ENCODE measurements at places on chromosomes 6 and 20.

DNA sequence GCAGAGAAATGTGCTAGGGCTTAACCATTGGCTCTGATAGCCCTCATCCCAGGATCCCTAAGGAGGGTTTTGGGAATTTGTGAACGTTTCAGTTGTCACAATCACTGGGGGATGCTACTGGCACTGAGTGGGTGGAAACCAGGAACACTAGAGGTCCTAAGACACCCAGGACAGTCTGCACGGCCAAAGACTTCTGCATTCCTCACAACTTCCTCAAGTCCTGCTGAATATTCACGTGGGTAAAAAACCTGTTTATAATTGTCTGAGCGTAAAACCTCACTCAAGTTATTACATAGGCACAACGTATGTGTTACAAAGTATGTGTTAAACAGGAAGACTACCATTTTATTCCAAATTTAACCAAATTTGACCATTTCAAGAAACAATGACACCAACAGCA is 52.4 kb downstream of the GMDS start:
- no peak for DNase-seq

GRCh38 chr6:44508646-44509045 is 121.1 kb downstream of the CDC5L start:
- no peak for DNase-seq

- no peak for DNase-seq
Measured at GRCh38 chr20:63500902-63501817, 2.3 kb upstream of the EEF1A2 start.

DNA sequence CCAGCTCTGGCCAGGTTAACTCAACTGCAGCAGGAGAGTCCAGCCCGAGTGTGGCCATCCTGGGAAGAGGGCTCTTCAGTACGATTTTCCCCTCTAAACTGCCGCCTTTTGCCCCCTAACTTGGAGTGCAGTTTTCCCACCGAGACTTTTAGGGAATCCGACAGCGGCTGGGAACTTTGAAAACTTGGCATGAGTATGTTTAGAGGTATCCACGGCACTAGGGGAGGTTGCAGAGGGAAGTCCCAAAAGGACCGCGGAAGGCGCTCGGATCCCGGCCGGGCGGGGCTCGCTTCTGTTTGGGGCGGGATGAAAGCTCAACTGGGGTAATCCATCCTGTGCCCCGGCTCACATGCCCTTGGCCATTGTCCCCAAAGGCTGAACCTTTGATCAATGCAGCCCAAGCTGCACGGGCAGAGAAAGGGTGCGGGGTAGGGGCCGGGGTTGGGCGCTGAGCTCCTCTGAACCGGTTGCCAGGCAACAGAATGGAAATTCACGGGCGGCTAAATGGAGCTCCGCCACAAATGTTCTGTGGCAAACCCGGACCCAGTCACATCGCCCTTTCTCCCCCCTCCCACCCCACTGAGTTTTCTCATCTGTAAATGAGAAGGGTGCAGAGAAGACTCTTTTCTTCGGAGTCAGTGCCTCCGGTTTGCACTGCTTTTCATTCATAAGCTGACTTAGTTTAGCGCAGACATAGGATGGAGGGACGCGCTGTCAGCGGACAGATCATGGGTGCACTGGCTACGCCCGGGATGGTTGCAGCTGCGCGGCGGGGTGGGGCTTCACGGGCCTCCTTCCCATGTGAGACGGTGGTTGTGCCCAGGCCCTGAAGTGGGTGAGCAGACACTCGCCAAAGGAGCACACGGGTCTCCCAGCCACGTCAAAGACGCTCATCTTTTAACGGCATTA is 2.3 kb downstream of the BMP6 start:
- DNase-seq: no peak

DNA sequence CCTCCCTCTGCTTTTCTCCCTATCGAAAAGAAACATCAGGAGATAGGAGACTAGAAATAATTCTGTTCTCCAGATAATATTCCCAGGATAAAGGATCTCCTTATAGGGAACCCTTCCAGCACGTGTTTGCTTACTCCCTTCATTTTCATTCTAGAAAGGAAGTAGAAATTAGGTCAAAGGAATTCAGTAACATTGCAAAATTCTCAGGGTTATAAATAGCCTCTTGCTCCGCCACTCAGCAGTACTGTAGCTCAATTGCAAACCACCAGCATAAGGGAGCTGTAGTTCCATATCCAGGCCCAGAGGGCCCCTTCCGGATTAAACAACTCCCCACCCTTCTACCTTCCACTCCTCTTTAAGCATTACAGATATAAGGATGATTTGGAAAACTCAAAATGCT is 6.2 kb downstream of the ELMO2 start:
- DNase-seq: no peak

DNA sequence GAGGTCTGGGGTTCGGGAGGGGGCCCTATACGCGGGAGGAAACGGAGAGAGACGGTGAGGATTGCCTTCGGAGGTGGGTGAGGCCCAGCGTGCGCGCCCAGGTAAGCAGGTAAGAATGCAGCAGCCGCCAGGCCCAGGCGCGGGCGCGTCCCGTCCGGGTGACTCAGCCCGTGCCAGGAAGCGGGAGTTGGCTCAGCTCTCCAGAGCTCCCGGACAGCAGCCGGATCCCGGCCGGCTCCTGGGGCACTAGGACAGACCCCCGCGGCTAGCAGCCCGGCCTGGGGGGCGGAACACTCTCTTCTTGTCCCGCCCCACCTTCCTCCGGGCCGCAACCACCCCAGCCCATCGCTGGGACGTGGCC is 1.5 kb upstream of the MDFI start:
- DNase-seq: no peak

DNA sequence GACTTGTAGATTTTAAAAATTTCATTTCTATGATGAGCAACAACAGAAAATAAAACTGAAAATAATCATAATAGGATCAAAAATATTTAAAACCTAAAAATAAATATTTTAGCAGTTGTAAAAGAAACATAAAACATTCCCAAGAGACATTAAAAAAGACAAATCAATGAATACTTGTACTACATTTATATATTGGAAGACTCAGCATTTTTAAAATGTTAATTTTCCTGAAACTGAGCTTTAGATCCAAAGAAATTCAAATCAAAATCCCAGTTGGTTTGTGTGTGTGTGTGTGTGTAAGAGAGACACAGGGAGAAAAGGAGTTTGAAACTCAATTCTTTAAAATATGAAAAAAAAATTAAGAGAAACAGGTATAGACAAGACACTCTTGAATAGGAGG is 38.7 kb upstream of the DSE start:
- DNase-seq: no peak

- DNase-seq: no peak
Measured at GRCh38 chr6:139308936-139309603, 17.3 kb upstream of the TXLNB start.

DNA sequence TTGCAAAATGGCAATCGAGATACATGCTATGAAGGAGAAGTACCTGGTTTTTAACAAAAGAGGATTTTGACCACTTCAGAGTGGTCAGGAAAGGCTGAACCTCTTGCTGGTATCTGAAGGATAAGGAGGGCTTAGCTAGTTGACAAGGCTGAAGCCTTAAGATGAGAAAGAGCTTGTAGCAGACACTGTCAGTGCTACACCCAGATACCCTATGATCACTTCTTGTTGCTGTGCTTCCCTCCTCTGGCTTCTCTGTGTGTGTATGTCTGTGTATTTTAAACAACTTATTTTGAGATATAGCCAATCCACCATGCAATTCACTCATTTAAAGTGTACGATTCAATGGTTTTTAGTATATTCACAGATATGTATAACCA is 38.9 kb upstream of the TGM2 start:
- no peak for DNase-seq

DNA sequence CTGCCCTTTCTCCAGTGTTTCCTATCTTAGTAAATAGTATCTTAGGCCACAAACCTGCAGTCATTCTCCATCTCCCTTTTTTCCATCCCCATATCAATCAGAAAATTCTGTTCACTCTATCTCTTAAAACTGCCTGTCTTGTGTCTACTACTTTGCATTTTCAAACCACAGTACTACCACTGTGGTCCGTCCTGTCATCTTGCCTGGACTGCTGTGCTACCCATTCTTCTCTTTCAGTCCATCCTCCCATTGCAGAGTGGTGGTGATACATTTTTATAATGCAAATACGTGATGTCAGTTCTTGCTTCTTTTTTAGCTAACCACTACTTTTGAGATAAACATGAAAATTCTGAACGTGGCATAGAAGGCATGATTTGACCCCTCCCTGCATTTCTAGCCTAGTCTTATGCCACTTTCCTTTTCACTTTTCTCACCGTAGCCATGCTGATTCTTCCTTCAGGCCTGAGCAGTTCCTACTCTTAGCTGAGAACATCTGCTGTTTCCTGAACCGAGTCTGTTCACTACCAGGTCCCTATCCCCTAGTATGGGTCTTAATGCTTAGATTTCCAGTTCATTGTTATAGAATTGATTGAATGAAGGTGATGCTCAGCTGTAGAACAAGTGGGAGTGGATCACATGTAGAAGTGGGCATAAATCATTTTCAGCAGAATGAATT is 13.8 kb downstream of the TBPL1 start:
- DNase-seq: no peak

DNA sequence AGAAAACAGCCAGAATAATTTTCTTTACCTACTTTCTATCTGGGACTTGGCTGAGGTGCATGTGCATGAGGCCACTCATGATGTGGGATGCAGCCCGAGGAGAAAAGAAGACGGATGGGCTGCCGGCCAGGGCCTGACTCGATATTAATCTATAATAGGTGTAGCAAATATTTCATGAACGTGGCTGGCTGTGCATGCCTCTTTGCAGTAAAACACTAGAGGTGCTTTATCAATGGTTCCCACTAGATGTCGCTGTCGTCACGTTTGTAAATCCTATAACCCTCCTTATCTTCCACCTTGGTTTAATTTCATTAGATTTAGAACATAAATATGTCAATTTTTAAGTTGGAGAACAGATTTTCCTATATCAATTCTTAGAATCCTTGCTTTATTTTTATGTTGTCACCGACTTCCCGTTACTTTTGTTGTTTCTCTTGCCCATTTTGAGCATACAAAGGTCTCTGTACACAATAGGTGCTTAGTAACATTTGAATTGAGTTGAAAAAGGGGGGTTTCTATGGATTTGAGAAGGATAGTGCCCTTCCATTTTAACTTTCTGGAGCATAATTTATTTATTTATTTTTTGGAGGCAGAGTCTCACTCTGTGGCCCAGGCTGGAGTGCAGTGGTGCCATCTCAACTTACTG is 19.6 kb upstream of the FERMT1 start:
- no peak for DNase-seq

DNA sequence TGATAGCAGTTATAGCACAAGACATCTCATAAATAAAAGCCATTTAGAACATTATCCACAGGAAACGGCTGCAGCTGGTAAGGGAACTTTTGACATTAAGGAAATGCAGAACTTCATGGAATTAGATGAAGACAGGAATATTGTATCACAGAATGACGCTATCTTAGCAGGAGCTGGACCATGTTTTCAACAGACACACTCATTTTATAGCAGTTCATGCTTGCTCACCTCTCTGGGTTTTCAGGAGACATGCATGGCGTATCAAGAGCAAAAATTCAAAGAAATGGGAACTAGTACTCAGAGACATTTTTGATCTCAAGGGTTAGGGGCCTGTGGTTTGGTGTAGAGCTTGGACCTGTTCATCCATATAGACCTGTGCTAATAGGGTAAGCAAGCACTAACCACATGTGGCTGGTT is 125.0 kb downstream of the FYN start:
- no peak for DNase-seq

GRCh38 chr20:15930311-15931305 is 642.6 kb downstream of the KIF16B start:
- DNase-seq: no peak

GRCh38 chr20:52830598-52830997 is 141.6 kb upstream of the TSHZ2 start:
- no peak for DNase-seq

GRCh38 chr6:40098774-40099173 is 164.5 kb upstream of the MOCS1 start:
- DNase-seq: no peak

GRCh38 chr20:37071481-37071911 is 24.3 kb downstream of the RBL1 start:
- no peak for DNase-seq

DNA sequence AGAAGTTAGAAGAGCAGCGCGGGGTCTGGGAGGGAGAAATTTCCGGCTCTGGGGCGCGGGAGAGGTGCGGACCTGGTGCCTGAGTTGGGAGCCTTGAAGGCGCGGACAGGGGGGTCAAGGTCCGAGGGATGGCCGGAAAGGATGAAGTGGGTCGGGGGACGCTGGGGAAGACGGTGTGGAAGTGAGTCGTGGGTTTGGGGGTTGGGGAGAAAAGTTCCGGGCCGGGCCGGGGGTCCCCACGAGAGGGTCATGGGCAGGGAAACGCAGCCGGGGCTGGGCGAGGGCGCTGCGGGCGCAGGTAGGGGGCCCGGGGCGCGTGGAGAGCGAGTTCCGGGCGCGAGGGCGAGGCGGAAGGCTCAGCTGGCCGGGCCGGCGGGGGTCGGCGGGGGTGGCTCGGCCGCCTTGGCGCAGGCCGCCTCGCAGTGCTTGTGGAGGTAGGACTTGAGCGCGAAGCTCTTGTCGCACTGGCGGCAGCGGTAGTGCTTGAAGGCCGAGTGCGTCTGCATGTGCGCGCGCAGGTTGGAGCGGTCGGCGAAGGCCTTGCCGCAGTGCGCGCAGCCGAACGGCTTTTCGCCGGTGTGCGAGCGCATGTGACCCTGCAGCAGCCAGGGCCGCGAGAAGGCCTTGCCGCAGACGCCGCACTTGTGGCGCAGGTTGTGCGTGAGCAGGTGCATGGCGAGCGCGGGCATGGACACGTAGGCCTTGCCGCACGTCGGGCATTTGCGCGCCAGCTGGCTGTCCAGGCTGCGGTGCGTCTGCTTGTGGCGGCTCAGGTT is 10.5 kb upstream of the SRXN1 start:
- DNase-seq: no peak

GRCh38 chr6:163946437-163946836 is 531.9 kb downstream of the QKI start:
- no peak for DNase-seq

GRCh38 chr6:74731931-74732330 is 473.9 kb downstream of the COL12A1 start:
- no peak for DNase-seq

DNA sequence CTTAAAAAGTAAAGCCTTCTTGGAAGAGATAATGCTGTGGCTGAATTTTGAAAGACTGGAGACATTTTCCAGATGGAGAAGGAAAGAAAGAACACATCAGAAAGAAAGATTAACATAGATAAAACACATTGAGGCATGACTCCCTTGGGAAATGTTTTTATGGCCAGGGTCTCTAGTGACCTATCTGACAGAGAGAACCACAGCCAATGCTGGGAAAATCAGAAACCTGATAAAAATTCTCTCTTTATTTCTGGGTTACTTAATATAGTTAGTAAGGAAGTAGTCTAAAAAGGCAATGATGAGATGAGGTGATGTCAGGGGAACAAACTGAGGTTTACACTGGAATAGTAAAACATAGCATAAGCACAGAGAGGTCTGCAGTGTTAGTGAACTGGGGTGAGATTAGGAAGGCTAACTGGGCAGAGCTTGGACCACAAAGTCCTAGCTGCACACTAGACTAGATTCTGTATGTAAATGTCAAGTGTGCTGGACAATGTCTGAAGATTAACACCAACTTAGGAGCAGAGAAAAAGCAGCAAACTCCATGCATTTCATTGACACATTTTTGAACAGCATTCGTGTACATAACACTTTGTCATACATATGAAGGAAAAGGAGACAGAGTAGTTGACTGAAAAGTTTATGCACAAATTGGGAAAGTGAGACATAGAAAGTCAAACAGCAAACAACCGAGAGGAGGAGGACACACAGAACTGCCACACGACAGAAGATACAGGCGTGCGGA is 31.0 kb downstream of the ELOVL2 start:
- no peak for DNase-seq

Measured in esophagus squamous epithelium (tissue), 5 donors.